Left ventricle myocardium superior (tissue), 1 donor: ENCODE measurements at places on chromosomes 16 and 17. TPM values are rescaled to one million over a fixed set of nuclear protein-coding genes. Genes with fewer than 3 reads are reported as not detected.

- no peak for DNase-seq
These were observed 101.5 kb downstream of the MGAT5B start for GRCh38 chr17:76969598-76970172.

The VAMP2 gene
- total RNA-seq: 62.3 TPM

The ACSM5 gene
- total RNA-seq: 1.2 TPM

DNA sequence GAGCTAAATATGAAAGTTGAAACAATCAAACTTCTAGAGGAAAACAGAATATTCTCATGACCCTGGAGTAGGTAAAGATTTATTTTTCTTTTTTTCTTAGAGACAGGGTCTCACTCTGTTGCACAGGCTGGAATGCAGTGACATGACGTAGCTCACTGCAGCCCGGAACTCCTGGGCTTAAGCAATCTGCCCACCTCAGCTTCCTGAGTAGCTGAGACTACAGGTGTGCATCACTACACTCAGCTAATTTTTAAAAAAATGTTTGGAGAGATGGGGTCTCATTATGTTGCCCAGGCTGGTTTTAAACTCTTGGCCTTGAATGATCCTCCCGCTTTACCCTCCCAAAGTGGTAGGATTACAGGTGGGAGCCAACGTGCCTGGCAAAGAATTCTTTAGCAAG is 15.5 kb downstream of the IKZF3 start:
- DNase-seq: no peak

DNA sequence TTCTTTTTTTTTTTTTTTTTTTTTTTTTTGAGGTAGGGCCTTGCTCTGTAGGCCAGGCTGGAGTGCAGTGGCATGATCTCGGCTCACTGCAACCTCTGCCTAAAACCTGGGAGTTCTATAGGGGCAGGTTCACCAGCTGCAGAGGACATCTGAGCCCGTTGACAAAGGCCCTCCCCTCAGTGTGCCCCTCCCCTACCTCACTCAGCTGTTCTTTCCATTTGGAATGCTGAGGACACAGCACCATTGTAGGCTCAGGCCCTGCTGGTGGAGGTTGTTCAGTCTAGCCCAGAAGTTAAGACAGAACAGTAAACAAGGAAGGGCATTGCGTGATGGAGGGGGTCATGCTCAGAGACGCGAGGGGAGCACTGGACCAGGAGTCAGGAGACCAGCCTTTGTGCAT is 21.8 kb upstream of the KIF19 start:
- DNase-seq: no peak

GRCh38 chr17:44112284-44113280 is 10.9 kb downstream of the HDAC5 start:
- peak; percentile 85 for DNase-seq

The PDXDC1 gene
- total RNA-seq: 82.0 TPM

- no peak for DNase-seq
These were observed 105.1 kb downstream of the BCAS3 start for GRCh38 chr17:60782742-60783141.

GRCh38 chr16:10938321-10938720 is 3.9 kb downstream of the DEXI start:
- no peak for DNase-seq

DNA sequence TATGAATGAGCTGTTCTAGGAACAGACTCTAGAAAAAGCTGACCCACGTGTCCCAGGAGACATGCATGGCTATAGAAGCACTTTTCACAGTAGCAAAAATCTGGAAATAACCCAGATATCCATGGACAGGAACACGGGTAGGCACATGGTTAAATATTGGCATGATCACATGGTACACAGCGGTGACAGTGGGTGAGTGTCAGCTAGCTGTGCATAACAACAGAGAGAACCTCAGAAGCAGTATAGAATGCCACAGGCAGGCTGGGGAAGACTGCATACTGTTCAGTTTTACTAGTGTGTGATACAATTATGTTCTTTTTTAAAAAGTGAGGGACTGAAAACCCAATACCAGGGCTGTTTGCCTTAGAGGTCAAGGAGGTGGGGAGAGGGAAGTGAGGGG is 31.4 kb downstream of the EPN2 start:
- DNase-seq: peak; percentile 5

The CFAP119 gene
- total RNA-seq: 1.1 TPM

DNA sequence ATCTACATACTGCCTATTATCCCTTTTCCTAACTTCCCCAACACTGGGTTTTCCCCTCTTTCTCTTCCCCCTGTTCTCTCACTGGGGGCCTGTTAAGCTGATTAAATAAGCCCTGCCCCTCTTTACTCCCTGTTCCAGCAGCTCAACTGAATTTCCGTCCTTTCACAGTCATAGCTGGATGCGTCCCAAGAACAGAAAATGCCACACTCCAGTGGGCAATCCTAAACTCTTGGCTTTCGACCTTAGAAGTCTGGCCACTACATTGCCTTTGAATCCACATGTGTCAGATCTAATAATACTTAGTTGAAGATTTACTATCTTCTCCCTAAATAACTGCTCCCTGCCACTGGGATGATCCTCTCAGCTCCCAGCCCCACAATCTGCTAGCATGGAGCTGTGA is 34.5 kb downstream of the KCNJ16 start:
- no peak for DNase-seq

DNA sequence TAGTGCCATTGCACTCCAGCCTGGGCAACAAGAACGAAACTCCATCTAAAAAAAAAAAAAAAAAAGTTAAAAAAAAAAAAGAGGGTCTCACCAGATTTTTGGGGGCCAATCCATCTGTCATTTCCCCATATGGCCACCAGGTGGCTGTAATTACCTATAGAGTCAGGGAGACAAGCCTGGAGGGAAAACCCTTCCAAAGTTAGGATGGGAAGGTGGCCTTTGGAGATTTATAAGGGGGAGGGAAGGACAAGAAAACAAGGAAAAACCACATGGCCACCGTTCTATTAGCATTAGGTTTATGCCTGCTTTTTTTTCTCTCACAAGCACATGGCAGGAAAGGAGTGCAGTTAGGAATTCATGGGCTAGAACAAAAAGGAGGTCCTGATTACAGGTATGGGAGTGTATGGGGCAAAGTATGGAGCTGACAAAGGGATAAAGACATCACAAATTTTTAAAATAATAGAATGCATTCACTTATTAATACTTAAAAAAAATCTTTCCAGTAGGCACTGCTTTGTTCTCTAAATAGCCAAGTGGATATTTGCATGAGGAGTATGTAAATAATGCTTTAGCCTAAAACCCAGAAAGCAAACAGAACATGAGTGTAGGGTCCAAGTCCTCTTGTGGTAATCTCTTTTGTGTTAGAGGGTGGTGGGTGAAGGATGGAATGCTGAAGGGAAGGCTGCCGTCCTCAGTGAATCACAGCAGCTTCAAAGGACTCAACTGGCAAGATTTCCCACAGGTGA is 5.1 kb downstream of the CYB5D1 start:
- DNase-seq: no peak
